Left ventricle myocardium superior (tissue), 1 donor: ENCODE measurements at places on chromosomes 2 and 18. TPM values are rescaled to one million over a fixed set of nuclear protein-coding genes. Genes with fewer than 3 reads are reported as not detected.
A peak's percentile ranks its signal among the peaks of the same experiment; 100 is the strongest.

The MAB21L4 gene
- total RNA-seq, result not detected

The CFAP221 gene
- total RNA-seq, result 0.79 TPM

- DNase-seq, result no peak
These were observed 1338.0 kb upstream of the ACVR2A start for GRCh38 chr2:146506851-146507250.

The GULP1 gene
- 4.6 TPM for total RNA-seq

GRCh38 chr18:22191923-22192322 lies 22.5 kb downstream of the GATA6 start:
- no peak for DNase-seq

The SCN7A gene
- total RNA-seq, result 28.5 TPM

GRCh38 chr18:73679941-73680712 lies 467.5 kb downstream of the FBXO15 start:
- DNase-seq, result no peak

DNA sequence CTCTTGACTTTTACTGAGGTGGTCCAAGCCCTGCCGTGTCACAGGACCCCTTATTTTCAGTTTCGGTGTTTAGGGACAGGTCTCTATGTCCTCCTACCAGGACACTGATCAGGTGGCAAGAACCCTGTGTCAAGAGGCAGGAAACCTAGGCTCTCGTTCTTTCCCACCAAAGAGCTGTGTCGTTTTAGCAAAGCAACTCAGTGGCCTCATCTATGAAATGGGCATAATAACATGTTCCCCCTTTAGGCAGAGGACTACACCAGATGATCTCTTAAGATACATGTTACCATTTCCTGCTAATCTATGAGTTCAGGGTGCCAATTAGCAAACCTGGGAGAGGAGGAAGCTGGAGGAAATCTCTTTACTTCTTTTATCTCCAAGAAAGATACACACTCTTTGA lies 1.9 kb downstream of the RAB31 start:
- DNase-seq, result no peak

DNA sequence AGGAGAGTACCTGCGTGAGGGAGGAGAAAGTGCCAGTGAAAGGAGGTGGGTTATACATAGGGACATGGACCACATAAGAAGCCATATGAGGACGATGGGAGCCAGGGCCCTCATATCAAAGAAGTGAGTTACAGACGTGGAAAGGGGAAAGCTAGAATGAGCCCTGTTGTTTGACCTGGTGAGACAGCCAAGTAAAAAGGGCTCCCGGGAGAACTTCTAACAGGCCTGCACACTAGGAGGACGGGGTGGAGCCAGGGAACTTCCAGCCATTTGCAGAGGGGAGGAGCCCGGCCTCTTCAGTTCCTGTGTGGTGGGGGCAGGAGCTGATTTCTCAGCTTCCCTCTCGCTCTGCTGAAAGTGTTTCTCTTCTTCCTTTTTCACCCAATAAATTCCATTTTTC lies 84.1 kb upstream of the SLC66A3 start:
- DNase-seq, result peak; percentile 48

DNA sequence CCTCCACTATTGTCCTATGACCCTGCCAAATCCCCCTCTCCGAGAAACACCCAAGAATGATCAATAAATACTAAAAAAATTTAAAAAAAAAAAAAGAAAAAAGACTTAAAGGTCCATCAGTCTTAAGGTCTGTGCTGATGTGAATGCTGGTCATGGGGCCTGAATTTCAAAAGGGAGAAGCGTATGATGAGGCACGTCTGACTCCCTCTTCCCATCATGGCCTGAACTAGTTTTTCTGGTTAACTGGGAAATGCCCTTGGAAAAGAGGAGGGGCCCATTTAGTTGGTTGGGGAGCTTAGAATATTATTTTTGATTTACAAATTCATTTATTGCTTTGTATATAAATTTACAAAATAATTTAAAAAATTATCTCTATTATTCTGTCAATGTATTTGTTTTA lies 291.0 kb upstream of the CDH19 start:
- DNase-seq, result no peak

The KRTCAP3 gene
- not detected for total RNA-seq

DNA sequence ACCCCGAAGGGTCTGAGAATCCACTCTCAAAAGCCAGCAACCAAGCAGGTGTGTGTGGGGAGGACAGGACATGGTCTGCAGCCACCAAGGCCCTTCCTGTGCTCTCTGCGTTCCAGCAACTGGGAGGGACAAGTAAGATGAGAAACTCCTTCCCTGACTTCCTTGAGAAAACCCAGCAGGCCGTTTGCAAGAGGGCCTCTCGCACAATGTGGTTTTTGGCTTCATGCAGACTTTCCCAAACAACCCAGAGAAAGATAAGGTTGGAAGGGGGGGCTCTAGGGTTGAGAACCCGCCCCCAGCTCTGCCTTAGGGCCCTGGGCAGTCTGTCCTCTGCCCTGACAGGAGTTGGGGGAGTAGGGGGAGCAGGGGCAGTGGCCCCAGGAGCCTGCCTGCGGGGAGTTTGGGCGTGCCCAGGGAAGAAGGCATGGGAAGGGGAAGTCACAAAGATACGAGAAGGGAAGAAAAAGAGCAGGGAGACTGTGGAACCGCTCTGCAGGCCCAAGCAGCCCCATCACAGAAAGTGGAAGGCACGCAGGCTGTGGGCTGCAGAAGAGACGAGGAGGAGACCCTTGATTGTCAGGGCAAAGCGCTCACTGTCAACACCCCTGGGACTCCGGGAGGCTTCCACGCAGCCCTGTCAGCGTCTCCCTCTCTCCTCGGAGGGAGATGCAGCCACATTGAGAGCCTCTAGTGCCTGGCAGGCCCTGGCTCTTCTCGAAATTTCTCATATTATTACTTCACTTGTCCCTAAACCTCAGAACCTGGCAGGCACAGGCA lies 99.8 kb downstream of the SMAD7 start:
- peak; percentile 40 for DNase-seq

The CCDC74B gene
- 0.64 TPM for total RNA-seq

- no peak for DNase-seq
These were observed 353.8 kb upstream of the SPRED2 start for GRCh38 chr2:65786007-65786717.

DNA sequence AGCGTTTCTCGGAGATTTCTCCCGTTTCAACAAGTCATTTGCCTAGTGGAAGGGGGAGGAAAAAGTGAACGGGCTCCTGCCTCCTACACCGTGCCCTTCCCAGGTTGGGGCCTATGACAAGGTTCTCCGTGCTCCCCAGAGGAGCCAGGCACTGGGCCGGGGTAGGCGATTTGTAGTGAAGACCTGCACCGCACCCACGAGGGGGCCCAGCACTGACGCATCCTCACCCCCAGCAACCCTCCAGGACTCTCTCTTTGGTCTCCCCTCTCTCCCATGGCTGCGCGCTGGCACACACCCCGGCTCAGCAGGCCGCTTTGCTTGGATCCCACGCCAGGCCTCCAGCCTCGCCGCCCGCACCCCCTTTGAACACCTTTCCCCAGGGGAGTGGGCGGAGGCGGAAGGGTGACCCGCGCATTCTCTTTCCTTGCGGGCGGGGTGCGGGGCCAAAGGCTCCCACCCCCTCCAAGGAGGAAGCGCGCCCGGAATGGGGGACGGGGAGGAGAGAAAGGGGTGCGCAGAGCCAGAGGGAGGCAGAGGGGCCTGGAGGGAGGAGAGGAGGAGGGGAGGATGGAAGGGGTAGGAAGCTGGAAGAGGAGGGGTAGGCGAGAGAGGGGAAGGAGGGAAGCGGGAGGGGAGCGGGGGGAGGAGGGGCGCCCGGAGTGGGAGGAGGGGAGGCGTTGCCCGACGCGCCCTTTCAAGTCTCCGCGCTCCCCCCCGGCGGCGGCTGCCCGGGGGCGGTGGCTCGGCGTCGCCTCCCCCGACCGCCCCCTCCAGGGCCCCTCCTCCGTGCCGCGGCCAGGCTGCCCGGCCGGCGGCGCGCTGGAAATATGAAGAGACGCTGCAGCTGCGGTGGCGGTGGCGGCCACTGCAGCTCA lies at the start of gene APCDD1:
TSS of gene APCDD1 (plus strand) at position 830 of the 875 bp plus-strand sequence. CDS start 347 bp downstream, outside the sequence.
- peak; percentile 88 for DNase-seq

- no peak for DNase-seq
These were observed 97.8 kb downstream of the EPC2 start for GRCh38 chr2:148742373-148742772.

- peak; percentile 20 for DNase-seq
These were observed 18.6 kb upstream of the KLHL30 start for GRCh38 chr2:238119756-238120462.

DNA sequence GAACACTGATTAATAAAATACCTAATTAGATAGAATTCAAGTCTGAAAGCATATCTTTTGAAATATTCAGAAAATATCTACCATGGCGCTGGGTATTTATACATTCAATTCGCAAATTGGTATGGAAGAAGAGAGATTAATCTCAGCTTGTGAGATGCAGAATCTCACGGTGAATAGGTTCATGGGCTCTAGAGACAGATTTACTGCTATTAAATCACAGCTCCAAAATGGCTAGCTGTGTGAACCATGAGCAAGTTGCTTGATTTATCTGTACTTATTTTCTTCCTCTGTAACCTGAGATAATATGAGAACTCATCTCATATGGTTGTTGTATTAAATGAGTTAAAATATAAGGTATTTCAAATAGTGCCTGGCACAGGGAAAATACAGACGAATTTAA lies 556.7 kb downstream of the FBXO15 start:
- no peak for DNase-seq

DNA sequence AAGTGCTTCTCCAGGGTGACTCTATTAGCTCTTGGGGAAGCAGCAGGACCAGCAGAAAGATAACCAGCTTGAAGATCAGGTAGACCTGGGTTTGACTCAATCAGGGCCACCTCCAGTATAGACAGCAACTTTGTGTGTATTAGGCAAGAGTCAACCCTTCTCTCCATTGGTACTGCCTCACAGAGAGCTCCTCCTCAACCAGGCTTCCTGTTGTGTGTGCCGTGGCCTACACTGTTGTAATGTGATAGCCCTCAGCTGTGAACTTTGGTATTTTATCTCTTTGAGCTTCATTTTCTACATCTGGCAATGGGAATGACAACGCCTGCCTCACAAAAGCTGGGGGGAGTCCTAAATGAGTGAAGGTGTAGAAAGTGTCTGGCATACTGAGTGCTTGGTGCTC lies 17.0 kb upstream of the MAP3K20 start:
- DNase-seq, result no peak

GRCh38 chr2:224312741-224313140 lies 89.2 kb downstream of the FAM124B start:
- DNase-seq, result no peak

The NCKAP5 gene
- 2.8 TPM for total RNA-seq

The COLEC11 gene
- total RNA-seq, result 2.1 TPM

DNA sequence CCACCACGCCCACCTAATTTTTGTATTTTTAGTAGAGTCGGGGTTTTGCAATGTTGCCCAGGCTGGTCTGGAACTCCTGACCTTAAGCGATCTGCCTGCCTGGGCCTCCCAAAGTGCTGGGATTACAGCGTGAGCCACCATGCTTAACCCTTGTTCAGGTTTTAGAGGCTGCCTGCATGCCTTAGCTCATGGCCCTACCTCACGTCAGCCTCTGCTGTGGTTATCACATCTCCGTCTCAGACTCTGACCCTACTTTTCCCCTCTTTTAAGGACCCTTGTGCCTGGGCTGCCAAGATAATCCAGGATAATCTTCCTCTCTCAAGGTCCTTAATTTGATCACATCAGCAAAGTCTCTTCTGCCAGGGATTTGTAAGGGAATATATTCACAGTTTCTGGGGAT lies 98.2 kb upstream of the PMAIP1 start:
- DNase-seq, result no peak

The DSC3 gene
- total RNA-seq, result 0.10 TPM

- no peak for DNase-seq
These were observed 2.6 kb downstream of the CNPPD1 start for GRCh38 chr2:219174146-219174545.

DNA sequence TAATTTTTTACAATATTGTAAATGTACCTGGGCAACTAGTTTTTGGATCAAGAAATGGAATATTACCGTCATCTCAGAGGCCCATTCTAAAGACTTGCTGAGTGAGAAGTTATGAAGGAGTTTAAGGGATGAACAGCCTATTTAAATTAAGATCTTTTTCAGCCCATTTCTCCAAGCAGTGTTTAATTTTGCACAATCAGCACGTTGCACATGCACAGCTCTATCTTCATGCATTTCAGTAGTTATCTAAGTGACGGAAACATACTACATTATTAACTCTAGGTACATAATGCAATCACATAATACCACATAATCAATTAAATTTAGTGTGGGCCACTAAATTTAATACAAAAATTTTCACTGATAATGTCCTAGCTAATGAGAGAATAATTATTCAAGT lies 582.1 kb upstream of the DSEL start:
- DNase-seq, result no peak

DNA sequence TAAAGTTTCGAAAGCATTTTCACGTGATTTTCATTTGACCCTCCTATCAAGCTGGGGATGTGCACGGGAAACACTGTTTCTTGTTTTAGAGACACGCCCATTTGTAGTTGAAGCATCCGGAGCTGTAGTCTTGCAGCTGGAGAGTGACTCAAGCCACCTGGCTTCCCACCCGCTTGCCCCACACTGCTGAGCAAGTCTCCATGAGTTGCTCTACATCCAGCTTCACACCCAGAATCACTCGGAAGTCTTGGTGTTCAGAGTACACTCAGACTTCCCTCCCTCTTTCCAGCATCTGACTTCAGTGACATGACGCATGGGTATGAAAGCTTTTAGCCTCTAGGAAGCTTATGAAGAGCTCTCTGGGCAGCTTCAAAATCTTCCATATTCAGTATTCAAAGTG lies 262.4 kb downstream of the NBAS start:
- peak; percentile 42 for DNase-seq

- no peak for DNase-seq
These were observed 188.2 kb downstream of the PTH2R start for GRCh38 chr2:208594642-208595385.

The RPIA gene
- 19.1 TPM for total RNA-seq

DNA sequence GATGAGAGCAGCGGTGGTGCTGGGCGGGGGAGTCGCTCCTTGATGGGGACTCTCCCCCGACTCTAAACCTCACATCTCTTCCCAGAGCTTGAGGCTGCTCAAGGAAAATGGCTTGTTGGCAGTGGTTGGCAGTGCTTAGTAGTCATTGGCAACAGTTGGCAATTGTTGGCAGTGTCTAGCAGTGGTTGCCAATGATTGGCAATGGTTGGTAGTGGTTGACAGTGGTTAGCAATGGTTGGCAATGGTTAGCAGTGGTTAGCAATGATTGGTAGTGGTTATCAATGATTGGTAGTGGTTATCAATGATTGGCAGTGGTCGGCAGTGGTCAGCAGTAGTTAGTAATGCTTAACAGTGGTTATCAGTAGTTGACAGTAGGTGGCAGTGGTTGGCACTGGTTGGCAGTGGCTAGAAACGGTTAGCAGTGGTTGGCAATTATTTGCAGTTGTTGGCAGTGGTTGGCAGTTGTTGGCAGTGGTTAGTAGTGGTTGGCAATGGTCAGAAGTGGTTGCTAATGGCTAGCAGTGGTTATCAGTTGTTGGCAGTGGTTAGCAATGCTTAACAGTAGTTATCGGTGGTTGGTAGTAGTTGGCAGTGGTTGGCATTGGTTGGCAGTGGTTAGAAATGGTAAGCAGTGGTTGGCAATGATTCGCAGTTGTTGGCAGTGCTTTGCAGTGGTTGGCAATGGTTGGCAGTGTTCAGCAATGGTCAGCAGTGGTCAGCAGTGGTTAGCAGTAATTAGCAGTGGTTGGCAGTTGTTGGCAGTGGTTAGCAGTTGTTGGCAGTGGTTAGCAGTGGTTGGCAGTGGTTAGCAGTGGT lies 85.4 kb upstream of the OTOS start:
- DNase-seq, result peak; percentile 3

The KIF1A gene
- total RNA-seq, result 1.6 TPM
